ENCODE measurements at places on chromosomes 6 and 20. TPM values are rescaled to one million over a fixed set of nuclear protein-coding genes. Genes with fewer than 3 reads are reported as not detected.

The OLIG3 gene
- not detected for total RNA-seq

The PPP1R14C gene
- total RNA-seq: 3.6 TPM

The CASS4 gene
- total RNA-seq: 0.27 TPM

The ZKSCAN3 gene
- 7.3 TPM for total RNA-seq

The PTCRA gene
- not detected for total RNA-seq

The AURKA gene
- 75.5 TPM for total RNA-seq

GRCh38 chr6:110951008-110951407, 7.5 kb upstream of the GTF3C6 start:
- H3K36me3 ChIP-seq: no peaks in the 10 kb centered on the region
- no peak overlapping the region for H3K27ac ChIP-seq
- H3K27me3 ChIP-seq: no peaks in the 10 kb centered on the region

DNA sequence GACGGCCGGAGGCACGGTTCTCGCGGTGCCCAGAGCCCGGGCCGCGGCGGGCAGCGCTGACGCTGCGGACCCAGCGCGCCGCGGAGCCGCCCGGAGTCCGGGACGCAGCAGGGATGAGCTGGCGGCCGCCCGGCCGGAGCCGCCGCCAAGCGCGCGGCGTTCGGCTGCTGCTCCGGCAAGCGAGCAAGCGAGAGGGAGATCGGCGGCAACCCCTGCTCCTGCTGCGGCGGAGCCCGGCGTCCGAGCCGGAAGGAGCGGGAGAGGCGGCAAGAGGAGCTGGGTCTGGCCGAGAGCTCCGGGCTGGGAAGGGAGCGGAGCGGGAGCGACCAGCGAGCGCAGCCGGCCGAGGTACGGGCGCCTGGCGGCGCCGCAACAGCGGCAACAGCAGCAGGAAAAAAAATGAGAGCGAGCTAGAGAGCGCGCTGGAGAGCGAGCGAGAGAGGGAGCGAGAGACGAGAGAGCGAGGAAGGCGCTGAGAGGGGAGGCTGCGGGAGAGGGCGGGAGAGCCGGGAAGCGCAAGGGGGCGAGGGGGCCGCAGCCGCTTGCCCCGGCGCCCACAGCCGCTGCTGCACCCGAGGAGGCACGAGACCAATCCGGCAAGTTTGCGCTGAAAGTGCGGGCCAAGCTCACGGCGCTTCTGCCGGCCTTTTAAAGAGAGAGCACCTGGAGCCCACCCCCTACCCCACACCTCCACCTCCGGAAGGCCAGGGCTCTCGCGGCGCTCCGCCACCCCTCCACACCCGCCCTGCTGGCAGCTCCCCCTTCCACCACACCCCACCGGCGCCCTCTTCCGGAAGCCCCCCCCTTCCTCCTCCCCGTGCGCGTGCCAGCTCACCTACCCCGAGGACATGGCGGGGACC, 496 bp downstream of the GRM4 start:
- H3K27me3 ChIP-seq: peaks cover 100% of the 10 kb centered on the region
- H3K27ac ChIP-seq: no peak overlapping the region
- H3K4me3 ChIP-seq: peak overlapping the region; percentile 78
- DNase-seq: peak; percentile 63

DNA sequence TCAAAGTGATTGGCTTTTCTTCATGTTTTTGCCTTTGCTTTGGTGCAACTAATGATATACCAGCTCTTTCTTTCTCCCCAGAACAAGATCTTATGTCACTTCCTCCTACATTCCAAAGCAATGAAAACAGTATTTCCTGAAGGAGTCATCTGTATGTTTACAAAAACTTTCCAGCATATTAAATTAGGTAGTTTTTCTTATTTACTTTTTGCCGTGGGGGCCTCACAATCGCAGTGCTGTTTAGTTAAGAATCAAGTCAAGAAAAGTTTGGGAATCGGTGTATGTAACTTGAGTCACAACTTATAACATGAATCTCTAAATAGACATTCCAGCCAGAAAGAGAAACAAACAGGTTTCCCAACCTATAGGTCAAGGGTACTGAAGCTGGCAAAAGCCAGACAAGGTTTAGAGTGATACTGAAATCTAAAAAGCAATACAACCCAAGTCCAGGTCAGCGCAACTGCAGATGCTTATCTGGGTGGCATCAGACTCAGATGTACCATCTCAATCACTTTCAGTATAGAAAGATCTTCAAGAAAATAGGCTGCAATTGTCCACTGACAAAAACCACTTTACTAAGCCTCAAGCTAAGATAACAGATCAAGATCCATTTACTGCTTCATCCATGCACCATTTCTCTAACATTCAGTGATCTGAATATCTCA, 63.6 kb downstream of the IPCEF1 start:
- no peaks in the 10 kb centered on the region for H3K36me3 ChIP-seq
- H3K27me3 ChIP-seq: no peaks in the 10 kb centered on the region
- peak overlapping the region; percentile 33 for H3K4me3 ChIP-seq
- H3K27ac ChIP-seq: peak overlapping the region; percentile 87
- peak; percentile 9 for DNase-seq

GRCh38 chr6:3294921-3295871, 36.4 kb downstream of the PSMG4 start:
- peaks cover 31% of the 10 kb centered on the region for H3K27me3 ChIP-seq
- no peaks in the 10 kb centered on the region for H3K4me1 ChIP-seq
- H3K27ac ChIP-seq: no peak overlapping the region
- DNase-seq: peak; percentile 6
- H3K36me3 ChIP-seq: no peaks in the 10 kb centered on the region
- no peak overlapping the region for H3K4me3 ChIP-seq

DNA sequence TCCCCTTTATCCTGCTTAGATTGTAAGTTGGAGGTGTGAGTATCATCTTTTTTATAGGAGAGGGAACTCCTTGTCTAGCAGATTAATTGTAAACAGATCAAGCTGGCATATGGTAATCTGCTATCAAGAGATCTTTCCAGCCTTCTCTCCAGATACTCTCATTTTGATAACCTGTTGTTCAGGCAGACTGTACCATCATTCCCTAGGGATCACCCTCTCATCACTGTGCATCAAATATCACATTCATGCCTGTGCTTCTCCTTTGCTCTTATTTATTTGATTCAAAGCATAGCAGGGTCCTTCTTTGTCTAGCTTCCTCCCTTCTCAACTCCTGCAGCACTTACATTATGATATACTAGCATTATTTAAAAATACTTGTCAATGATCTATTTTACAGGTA, 73.8 kb downstream of the LRRC1 start:
- no peaks in the 10 kb centered on the region for H3K36me3 ChIP-seq
- peaks cover 29% of the 10 kb centered on the region for H3K4me1 ChIP-seq

DNA sequence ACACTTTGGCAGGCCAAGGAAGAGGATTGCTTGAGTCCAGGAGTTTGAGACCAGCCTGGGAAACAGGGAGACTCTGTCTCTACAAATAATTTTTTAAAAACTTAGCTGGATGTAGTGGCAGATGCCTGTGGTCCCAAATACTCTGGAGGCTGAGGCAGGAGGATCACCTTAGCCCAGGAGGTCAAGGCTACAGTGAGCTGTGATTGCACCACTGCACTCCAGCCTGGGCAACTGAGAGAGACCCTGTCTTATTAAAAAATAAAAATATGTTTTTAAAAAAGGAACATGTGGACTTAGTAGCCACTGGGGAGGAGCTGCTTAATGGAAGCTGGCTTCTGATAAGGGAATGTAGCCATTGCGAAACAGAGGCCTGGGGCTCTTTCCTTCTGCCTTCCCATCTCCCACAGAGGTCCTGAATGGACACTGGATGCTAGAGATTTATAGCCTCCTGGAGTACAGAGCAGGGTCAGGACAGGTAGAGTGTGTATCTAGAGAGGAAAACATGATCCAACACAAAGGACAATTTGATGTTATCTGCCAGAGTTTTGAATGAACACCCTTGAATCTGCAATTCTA, 21.7 kb upstream of the GMNN start:
- no peaks in the 10 kb centered on the region for H3K27me3 ChIP-seq
- DNase-seq: peak; percentile 31
- H3K36me3 ChIP-seq: peaks cover 4% of the 10 kb centered on the region
- peaks cover 20% of the 10 kb centered on the region for H3K4me1 ChIP-seq

DNA sequence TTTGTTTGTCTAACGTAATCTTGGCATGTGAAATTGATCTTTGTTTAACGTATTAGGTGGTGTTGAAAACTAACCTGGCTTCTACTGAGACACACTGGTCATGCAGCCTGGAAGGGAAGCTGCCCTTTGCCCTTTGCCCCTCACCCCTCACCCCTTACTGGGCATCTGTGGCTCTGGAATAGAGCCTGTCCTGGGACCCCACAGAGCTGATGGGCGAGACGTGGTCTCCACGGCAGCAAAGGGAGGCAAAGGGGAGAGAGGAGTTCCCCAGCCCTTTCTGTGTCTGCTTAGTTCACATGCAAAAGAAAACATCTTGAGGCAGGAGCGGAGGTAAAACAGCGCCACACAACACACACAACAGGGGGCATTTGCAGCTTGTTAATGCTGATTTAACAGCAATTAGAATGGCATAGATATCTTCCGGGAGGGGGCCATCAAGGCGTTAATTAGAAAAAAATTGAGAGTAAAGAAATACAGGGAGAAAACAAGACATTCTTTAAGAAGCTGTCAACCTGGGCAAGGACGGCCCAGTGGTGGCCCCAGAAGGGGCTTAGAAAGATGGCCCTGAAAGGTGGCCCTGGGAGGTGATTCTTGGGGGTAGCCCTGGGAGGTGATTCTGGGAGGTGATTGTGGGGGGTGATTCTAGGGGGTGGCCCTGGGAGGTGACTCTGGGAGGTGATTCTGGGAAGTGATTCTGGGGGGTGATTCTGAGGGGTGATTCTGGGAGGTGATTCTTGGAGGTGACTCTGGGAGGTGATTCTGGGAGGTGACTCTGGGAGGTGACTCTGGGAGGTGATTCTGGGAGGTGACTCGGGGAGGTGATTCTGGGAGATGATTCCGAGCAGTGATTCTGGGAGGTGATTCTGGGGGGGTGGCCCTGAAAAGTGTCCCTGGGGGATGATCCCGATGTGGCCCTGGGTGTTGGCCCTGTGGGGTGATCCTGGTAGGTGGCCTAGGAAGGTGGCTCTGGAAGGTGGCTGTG, 44.5 kb upstream of the DACT2 start:
- peaks cover 9% of the 10 kb centered on the region for H3K36me3 ChIP-seq
- DNase-seq: no peak
- H3K4me1 ChIP-seq: no peaks in the 10 kb centered on the region

- peak overlapping the region; percentile 99 for H3K27ac ChIP-seq
- peaks cover 73% of the 10 kb centered on the region for H3K4me1 ChIP-seq
- peak; percentile 50 for DNase-seq
- peak overlapping the region; percentile 65 for H3K4me3 ChIP-seq
- H3K36me3 ChIP-seq: peaks cover 38% of the 10 kb centered on the region
Measured at GRCh38 chr6:11217360-11218101, 14.9 kb downstream of the NEDD9 start.

DNA sequence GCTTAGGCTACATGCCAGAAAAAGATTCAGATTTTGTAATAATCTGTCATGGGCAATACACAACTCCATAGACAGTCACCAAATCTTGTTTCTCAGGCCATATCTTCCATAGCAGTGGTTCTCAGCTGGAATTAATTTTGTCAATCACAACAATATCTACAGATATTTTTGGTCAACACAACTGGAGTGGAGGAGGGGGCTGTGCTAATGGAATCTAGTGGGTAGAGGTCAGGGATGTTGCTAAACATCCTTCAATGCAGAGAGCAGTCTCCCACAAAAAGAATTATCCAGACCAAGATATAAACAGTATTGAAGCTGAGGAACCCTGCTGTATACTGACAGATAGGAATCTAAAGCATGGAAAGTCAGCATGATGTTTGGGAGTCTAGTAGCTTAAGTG, 174.6 kb downstream of the UBE3D start:
- H3K4me1 ChIP-seq: no peaks in the 10 kb centered on the region
- no peak overlapping the region for H3K4me3 ChIP-seq
- H3K36me3 ChIP-seq: no peaks in the 10 kb centered on the region
- no peak overlapping the region for H3K27ac ChIP-seq
- H3K27me3 ChIP-seq: no peaks in the 10 kb centered on the region

- no peaks in the 10 kb centered on the region for H3K36me3 ChIP-seq
- no peak overlapping the region for H3K4me3 ChIP-seq
- no peak overlapping the region for H3K27ac ChIP-seq
- DNase-seq: no peak
- no peaks in the 10 kb centered on the region for H3K27me3 ChIP-seq
- H3K4me1 ChIP-seq: peaks cover 38% of the 10 kb centered on the region
Measured at GRCh38 chr6:43972913-43973300, 154.3 kb downstream of the MRPL14 start.

- DNase-seq: no peak
- no peak overlapping the region for H3K4me3 ChIP-seq
- H3K4me1 ChIP-seq: no peaks in the 10 kb centered on the region
Measured at GRCh38 chr6:16227605-16228004, 10.8 kb upstream of the GMPR start.

DNA sequence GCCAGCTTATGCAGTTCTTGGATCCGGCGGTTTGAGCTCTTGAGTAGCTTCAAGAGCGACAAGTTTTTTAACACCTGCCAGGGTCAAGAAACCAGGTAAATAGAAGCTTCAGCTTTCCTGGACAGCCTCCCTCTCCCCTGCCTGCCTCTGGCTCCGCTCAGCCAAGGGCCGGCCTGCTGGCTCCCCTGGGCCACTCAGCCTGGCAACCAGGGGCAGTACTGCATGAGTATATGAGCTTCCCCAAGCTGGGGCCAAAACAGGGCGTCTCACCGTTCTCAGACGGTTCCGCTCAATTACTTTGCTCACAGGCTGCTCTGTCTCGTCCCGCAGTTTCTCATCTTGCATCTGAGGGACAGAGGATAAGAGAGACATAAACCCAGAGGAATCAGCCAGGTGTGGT, 856 bp downstream of the TP53TG5 start:
- no peak for DNase-seq
- H3K4me1 ChIP-seq: no peaks in the 10 kb centered on the region
- H3K27ac ChIP-seq: no peak overlapping the region
- peaks cover 15% of the 10 kb centered on the region for H3K36me3 ChIP-seq
- no peak overlapping the region for H3K4me3 ChIP-seq

DNA sequence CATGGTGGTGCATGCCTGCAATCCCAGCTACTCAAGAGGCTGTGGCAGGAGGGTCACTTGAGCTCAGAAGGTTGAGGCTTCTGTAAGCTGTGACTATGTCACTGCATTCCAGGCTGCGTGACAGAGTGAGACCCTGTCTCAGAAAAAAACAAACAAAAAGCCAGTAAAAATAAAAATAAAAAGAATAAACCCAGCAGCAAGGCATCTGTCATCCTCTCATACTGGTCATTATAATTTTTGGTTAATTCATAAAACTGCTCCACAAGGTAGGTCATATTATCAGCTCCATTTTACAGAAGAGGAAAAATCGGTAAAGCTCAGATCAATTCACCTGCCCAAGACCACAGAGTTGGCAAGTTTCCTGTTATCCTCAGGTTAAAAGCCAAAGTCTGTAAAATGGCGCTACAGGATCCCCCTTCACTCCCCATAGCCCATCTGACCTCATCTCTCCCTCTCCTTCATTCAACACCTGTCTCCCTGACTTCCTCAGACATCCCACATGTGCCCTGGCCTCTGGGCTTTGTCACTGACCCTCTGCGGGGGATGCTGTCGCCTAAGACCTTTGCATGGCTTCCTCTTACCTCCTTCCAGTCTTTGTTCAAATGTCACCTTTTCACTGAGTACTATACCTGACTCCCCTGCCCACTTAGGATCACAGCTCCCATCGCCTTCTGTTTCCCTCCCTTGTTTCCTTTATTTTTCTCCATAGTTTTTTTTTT, 213.2 kb upstream of the ZNF217 start:
- H3K4me1 ChIP-seq: peaks cover 35% of the 10 kb centered on the region
- no peaks in the 10 kb centered on the region for H3K27me3 ChIP-seq
- no peak overlapping the region for H3K27ac ChIP-seq
- no peak for DNase-seq
- no peaks in the 10 kb centered on the region for H3K36me3 ChIP-seq
- H3K4me3 ChIP-seq: no peak overlapping the region
